ENCODE measurements at places on chromosomes 11 and 22. TPM values are rescaled to one million over a fixed set of nuclear protein-coding genes. Genes with fewer than 3 reads are reported as not detected.

DNA sequence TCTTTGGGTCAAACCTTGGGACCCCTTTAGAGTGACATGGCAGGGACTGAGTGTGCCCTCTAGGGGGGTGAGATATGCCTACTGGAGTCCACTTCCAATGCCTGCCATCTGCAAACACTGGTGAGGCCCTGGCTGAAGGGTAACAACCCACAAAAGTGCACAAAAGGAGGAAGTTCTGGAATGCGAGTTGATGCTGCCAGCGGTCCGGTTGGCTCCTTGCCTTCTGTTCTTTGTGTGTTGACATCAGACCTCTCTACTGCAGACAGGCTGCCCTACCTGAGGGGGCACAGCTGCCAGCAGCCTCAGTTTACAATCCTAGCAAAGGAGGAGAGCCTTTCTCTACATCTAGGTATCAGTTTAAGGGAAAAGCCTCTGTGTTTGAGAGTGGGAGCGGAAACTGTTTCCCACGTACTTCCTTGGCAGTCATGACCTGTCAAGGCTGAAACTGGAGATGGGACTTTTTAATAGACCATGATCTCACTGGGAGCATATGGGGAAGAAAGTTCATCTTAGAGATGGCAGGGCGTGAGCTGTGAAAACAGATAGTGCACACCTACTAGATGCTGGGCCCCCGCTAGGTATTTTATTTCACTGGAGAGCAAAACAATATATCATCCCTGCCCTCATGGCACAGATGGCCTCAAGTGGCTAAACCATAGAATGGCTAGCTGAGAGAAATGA lies 27.2 kb downstream of the BMAL1 start:
- H3K36me3 ChIP-seq = peaks cover 3% of the 10 kb centered on the region
- H3K27ac ChIP-seq = no peak overlapping the region
- peaks cover 78% of the 10 kb centered on the region for H3K4me1 ChIP-seq
- no peak overlapping the region for H3K4me3 ChIP-seq
- H3K27me3 ChIP-seq = no peaks in the 10 kb centered on the region

DNA sequence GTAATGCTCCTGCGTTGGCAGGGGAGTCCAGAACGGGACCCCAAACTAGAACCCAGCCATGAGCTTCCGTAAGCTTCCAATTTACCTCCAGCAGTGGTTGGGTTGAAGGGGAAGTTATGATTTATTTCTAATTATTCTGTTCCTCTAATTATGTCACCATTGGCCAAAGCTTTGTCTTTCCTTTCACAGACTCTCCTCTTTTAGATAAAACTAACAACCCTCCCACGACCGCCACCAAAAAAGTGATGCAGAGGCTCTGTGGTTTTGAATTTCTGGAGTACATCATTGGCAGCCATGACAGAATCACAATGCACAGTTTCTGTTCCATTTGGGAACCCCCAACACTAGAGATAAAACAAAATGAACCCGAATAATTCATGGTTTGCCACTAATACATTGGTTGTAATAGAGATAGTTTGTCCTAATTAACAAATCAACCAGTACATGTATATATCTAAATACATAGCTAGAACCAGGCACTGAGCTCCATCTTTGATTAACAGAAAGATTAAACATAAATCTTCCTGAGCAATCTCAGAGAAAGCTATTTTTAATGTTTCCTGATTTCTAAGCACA lies 64.3 kb downstream of the ETS1 start:
- peaks cover 48% of the 10 kb centered on the region for H3K4me1 ChIP-seq
- peak; percentile 59 for DNase-seq
- peak overlapping the region; percentile 89 for H3K4me3 ChIP-seq
- H3K36me3 ChIP-seq = peaks cover 18% of the 10 kb centered on the region

The C11orf86 gene
- total RNA-seq = not detected

The KCNE3 gene
- 0.08 TPM for total RNA-seq

- H3K4me3 ChIP-seq = no peak overlapping the region
- no peak for DNase-seq
- H3K36me3 ChIP-seq = no peaks in the 10 kb centered on the region
- H3K27ac ChIP-seq = no peak overlapping the region
Observed at GRCh38 chr11:66686100-66686785, 8.6 kb upstream of the RBM4B start.

The PKNOX2 gene
- total RNA-seq = not detected

The SLC22A25 gene
- not detected for total RNA-seq

The ZDHHC5 gene
- 59.7 TPM for total RNA-seq

- H3K27ac ChIP-seq = no peak overlapping the region
- no peaks in the 10 kb centered on the region for H3K27me3 ChIP-seq
Observed at GRCh38 chr22:35329114-35329847, 29.6 kb downstream of the TOM1 start.

The EPS8L2 gene
- 4.0 TPM for total RNA-seq

The NFAM1 gene
- 0.38 TPM for total RNA-seq

The CNTF gene
- total RNA-seq = 3.1 TPM

DNA sequence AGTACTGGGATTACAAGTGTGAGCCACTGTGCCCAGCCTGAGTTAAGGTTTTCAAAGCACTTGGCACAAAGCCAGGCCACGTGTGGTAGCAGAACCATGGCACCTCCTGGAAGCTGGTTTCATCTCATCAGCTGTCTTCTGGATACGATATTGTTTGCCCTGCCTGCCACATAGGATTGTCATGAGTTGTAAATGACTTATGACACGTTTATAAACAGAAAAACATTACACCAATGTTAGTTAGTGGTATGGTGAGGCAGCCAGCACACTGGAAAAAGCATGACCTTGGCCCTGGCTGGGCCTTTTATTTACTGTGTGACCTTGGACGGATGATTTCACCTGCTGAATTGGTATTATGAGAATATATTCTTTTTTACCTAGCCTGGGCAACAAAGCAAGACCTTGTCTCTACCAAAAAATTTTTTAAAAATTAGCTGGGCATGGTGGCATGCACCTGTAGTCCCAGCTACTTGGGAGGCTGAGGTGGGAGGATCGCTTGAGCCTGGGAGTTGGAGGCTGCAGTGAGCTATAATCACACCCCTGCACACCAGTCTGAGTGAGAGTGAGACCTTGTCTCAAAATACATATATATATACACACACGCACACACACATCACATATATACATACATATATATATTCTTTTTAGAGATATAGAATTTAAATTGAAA lies 24.0 kb upstream of the MYH9 start:
- DNase-seq = no peak
- H3K27ac ChIP-seq = no peak overlapping the region
- H3K27me3 ChIP-seq = no peaks in the 10 kb centered on the region
- peaks cover 55% of the 10 kb centered on the region for H3K4me1 ChIP-seq
- H3K4me3 ChIP-seq = no peak overlapping the region

GRCh38 chr11:96110302-96110701 lies 186.4 kb upstream of the MTMR2 start:
- DNase-seq = no peak
- peaks cover 5% of the 10 kb centered on the region for H3K36me3 ChIP-seq
- H3K27ac ChIP-seq = no peak overlapping the region

GRCh38 chr11:119741369-119742262 lies 12.6 kb upstream of the NECTIN1 start:
- H3K36me3 ChIP-seq = no peaks in the 10 kb centered on the region
- H3K27me3 ChIP-seq = peaks cover 44% of the 10 kb centered on the region
- no peak overlapping the region for H3K4me3 ChIP-seq
- H3K4me1 ChIP-seq = peaks cover 21% of the 10 kb centered on the region
- DNase-seq = peak; percentile 61

- H3K36me3 ChIP-seq = peaks cover 27% of the 10 kb centered on the region
- peaks cover 9% of the 10 kb centered on the region for H3K4me1 ChIP-seq
Observed at GRCh38 chr22:27913162-27913741, 5.8 kb downstream of the PITPNB start.

GRCh38 chr11:130582981-130583380 lies 134.5 kb downstream of the ADAMTS15 start:
- DNase-seq = no peak
- no peak overlapping the region for H3K27ac ChIP-seq
- no peak overlapping the region for H3K4me3 ChIP-seq
- no peaks in the 10 kb centered on the region for H3K36me3 ChIP-seq
- H3K4me1 ChIP-seq = no peaks in the 10 kb centered on the region

DNA sequence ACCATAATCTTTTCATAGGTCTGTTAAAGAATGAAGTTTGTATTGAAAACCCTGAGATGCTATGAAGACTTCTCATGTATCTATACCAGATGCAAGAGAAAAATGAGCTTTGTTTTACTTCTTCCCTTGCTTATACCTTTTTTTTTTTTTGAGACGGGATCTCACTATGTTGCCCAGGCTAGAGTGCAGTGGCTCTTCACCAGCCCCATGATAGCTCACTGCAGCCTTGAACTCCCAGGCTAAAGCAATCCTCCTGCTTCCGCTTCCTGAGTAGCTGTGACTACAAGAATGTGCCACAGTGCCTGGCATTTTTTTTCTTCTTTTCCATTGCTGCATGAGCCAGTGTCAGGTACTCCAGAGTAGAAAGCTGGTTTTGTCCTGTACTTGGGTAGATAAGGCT lies 10.8 kb downstream of the CEP295 start:
- no peaks in the 10 kb centered on the region for H3K27me3 ChIP-seq
- no peaks in the 10 kb centered on the region for H3K4me1 ChIP-seq
- no peak overlapping the region for H3K4me3 ChIP-seq
- H3K36me3 ChIP-seq = peaks cover 44% of the 10 kb centered on the region
- H3K27ac ChIP-seq = no peak overlapping the region

DNA sequence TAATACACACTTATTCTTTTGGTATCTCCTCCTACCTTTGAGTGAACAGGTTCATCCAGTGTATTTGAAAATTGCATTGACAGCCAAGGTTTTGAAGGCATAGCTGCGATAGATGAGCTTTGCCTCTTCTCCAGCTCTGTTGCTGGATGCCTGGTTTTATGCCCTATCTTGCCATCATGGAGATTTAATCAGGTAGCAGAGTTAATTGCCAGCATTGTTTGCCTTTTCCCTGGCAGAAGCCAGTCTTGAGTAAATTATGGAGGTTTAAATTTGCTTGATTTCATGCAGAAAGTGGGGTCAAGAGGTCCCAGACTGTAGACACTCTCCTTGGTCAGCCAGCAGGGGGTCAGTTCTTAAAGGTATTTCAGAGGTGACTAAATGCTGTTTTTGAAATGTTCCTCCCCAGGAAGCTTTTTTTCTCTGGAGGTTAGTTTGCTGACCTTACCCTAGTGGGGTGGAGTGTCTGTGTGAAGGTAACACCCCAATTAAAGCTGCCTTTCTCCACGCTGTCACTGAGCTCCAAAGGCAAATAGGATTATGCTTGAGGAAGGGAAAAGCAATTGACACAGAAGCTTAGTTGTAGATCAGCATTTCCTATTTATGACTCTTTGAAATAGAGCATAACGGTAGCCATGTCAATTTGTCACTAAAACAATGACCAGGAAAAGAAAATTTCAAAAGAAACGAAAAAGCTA lies 96.0 kb downstream of the EXT2 start:
- H3K27ac ChIP-seq = no peak overlapping the region
- H3K27me3 ChIP-seq = no peaks in the 10 kb centered on the region
- no peak overlapping the region for H3K4me3 ChIP-seq
- no peak for DNase-seq
- H3K4me1 ChIP-seq = no peaks in the 10 kb centered on the region
- peaks cover 4% of the 10 kb centered on the region for H3K36me3 ChIP-seq

DNA sequence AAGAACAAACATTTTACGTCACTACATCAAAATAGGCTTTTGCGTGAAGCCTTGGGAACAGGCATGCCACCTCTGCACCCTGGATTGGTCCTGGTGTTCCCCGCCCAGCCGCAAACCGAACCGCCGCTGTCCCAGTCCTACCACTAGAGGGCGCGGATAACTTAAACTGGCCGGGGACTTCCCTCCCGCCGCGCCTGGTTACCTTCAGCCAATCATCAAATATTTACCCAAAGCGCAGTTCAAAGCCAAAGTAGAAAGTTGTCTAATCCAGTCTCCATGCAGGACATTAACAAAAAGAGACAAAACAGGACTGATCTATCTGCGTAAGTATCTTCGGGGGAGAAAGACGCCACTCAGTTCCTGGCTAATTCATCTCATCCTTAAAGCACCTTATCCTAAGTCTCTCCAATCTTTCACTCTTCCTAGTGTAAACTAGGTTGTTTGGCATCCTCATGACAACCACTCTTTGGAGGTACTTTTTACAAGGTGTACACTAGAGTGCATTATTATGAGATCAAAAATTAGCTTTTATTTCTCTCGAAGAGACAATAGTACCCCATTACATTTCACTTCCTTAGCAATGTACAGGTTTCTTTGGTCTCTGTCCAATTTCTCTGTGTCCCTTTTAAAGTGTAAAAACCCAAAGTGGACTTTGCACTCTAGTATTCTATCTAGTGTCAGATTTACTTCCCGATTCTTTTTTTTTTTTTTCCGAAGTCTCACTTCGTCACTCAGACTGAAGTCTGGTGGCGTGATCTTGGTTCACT lies 3.9 kb upstream of the CRY2 start:
- no peaks in the 10 kb centered on the region for H3K27me3 ChIP-seq
- H3K36me3 ChIP-seq = no peaks in the 10 kb centered on the region
- H3K4me1 ChIP-seq = peaks cover 26% of the 10 kb centered on the region

DNA sequence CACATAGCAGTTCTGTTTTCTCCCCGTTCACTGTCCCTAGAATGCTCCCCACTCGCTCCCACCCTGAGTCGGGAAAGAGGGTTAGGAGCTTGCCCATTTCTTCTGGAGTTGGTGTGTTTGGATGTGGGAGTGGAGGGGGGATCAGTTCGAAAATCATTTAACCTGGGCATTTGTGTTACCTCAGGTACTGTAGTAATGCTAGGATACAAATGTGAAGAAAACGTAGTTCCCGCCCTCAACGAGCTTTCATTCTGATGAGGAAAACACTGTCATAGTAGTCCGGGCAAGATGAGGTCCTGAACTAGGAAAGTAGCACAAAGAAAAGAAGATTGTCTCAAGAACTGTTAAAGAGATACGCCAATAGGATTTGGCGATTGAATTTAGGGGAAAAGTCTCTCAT lies 539 bp downstream of the SDHD start:
- H3K4me3 ChIP-seq = peak overlapping the region; percentile 88
- H3K4me1 ChIP-seq = peaks cover 32% of the 10 kb centered on the region
- H3K27me3 ChIP-seq = no peaks in the 10 kb centered on the region
- DNase-seq = no peak
- peaks cover 64% of the 10 kb centered on the region for H3K36me3 ChIP-seq

The TMEM25 gene
- 18.5 TPM for total RNA-seq

The OR52E8 gene
- total RNA-seq = not detected

The LRRC55 gene
- total RNA-seq = not detected

The MGAT3 gene
- total RNA-seq = 0.17 TPM

DNA sequence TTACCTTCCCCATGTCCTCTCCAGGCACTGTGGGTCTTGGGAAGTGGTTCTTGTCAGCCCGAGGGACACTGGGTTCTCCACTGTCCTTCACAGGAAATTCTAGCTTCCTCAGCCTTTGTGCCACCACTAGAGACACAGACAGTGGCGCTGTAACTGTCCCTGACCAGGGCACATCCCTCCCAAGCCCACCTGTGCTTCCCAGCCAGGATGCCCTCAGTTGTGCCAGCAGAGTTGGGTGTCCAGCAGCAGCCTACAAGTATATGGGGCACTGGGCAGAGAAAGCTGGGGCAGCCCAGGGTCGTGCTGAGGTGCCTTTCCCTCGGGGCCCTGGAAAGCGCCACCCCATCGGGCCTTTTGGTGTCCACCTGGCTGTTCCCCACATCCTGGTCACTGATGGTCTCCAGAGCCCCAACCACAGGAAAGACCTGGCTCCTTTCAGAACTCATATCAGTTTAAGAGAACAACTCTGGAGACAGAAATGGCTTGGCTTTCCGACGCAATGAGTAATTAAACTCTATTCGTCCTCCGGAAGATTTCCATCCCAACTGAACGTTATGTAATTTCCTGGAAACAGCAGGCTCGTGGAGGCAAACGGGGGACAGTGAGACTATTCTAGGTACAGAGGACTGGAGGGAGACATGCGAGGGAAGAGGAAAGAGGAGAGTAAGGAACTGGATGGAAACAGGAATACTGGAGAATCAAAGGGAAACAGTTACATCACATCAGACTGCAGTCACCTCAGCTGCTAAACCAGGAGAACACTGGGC lies 28.6 kb downstream of the PPP2R1B start:
- no peak overlapping the region for H3K27ac ChIP-seq
- peaks cover 6% of the 10 kb centered on the region for H3K4me1 ChIP-seq
- peaks cover 27% of the 10 kb centered on the region for H3K36me3 ChIP-seq
- no peaks in the 10 kb centered on the region for H3K27me3 ChIP-seq
- H3K4me3 ChIP-seq = no peak overlapping the region
- DNase-seq = no peak
